ENCODE measurements at places on chromosomes 3 and 15.

- no peak for DNase-seq
Measured at GRCh38 chr15:72737723-72738122, 45.8 kb downstream of the ADPGK start.

- DNase-seq = no peak
Measured at GRCh38 chr3:115652738-115653137, 29.4 kb downstream of the GAP43 start.

GRCh38 chr3:63193647-63194046 lies 84.5 kb upstream of the SYNPR start:
- no peak for DNase-seq

DNA sequence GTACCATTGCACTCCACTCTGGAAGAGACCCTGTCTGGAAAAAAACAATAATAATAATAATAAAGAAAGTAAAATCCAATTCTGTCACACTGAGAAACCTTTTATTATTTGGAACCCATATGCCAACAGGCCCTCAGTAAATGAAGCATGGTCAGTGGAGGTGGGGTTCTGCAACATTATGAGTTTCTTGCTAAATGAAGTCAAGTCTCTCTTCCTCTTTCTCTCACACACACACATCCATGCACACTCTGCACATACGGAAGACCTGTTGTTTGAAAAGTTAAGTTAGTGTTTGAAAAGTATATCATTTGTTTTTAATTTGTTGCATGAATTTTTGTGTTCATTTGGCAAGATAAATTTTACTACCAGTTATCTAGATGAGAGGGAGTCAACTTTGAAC lies 27.8 kb downstream of the GAP43 start:
- DNase-seq = no peak

DNA sequence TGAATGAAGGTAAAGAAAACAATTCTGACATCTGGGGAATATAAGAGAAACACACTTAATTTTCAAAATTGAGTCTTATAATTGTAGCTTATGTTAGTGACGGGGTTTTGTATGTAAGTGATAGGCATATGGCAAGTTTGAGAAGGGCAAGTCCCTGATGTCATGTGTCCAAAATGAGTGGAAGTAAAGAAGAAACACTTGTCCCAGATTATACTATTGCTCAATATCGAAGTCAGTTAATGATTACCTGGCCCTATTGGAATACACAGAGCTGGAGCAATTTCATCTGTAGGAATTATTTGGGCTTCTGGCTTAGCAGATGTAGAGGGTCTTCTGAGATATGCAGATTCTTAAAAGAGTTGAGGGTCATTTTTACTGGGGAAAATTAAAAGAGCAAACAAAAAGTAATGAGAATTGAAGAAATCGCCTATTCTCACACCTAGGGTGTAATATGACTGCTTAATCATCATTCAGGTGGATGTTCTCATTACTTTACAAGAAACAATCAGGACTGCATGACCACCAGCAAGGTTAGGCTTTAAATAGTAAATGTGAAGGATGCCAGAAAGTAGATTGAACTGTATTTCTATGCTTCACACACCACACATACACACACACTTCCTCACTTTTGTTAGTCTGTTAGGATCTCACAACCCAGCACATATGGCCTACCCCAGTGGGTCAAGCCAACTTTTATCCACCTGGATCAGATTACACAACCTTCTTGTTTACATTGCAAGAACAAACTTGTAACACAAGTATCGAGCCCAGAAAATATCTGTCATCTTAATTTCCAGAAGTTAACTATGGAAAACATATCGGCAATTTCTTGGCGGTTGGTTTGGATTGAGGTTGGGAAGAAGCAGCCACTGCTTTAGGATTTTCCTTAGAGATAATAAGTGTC lies 183.3 kb upstream of the LRRC3B start:
- no peak for DNase-seq

DNA sequence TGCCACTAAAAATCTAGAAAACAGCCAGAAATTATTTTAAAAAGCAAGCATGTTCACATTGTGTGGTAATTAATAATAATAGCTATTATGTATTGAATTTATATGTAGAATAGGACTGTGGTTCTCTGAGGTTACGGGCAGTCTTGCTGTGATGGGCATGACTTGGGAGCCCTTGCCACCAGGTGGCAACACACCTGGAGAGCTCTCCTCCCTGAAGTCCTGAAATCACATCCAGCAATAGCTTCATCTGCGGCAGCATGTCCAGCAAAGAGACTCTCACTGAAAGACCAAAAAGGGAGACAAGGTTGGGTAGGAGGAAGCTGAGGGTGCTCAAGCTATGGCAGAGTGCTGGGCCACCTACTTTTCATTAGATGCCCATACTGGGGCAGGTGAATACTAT lies 206.8 kb upstream of the IL12A start:
- DNase-seq = no peak

- DNase-seq = no peak
Measured at GRCh38 chr3:181730934-181731333, 19.2 kb downstream of the SOX2 start.

- no peak for DNase-seq
Measured at GRCh38 chr3:184526088-184526433, 35.5 kb upstream of the EPHB3 start.

DNA sequence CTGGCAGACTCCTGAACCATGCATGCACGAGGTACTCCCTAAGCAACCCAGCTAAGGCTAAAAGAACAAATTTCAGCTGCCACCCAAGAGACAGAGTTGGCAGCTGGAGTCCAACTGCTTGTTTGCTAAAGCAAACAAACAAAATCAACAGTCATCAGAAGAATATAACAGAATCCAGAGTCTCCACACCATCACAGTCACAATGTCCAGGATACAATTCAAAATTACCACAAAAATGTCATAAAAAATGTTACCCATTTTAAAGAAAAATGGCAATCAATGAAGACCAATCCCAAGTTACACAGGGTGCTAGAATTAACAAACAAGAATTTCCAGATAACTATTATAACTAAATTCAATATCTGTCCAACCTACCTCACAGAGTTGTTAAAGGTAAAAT lies 42.9 kb downstream of the RFTN1 start:
- DNase-seq = no peak

- DNase-seq = no peak
Measured at GRCh38 chr3:42875325-42876151, at the start of gene CYP8B1. Gene CYP8B1, minus strand, starts transcription at chr3:42875879. Its CDS starts 63 bp downstream, at chr3:42875816.

GRCh38 chr3:16252243-16252978 lies 12.3 kb downstream of the DPH3 start:
- no peak for DNase-seq

DNA sequence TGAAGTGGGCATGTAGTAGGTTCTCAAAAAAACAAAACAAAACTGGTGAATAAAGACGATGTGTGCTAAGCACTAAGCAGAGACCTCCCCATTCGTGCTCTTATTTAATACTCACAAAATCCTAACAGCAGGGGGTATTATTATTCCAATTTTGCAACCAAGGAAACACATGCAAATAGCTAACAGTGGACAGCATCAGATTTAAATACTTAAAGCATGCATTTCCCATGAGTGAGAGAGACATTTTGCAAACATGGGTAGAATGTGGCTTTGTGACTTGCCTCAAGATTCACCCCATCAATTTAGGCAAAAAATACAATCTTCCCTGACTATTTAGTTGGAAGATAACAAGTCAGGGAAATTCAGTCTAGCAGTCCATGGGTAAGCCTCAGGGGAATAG lies 946.2 kb upstream of the CFAP20DC start:
- DNase-seq = no peak

DNA sequence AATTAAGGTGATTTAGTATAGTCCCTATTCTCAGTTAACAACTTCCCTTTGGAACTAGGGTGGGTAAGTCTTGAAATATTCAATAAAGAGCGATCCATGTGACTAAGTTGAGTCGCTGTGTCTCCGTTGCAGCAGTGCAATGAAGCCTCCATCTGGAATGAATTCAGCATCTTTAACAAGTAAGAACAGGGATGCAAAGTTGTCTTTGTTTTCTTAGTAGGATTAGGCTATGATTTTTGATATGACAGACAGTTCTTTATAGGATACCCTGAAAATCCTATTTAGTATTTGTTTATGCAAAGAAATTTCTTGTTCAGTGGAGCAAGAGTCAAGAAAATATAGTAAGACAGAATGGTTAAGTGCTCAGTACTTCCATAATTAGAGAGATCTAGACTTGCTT lies 52.7 kb downstream of the RBMS3 start:
- no peak for DNase-seq

- no peak for DNase-seq
Measured at GRCh38 chr15:71493526-71493925, 316.8 kb upstream of the NR2E3 start.

GRCh38 chr3:48543271-48543866 lies 13.2 kb downstream of the PFKFB4 start:
- DNase-seq = no peak

GRCh38 chr3:143650827-143651226 lies 197.4 kb downstream of the SLC9A9 start:
- DNase-seq = no peak

- DNase-seq = no peak
Measured at GRCh38 chr3:236881-237280, 40.3 kb downstream of the CHL1 start.

DNA sequence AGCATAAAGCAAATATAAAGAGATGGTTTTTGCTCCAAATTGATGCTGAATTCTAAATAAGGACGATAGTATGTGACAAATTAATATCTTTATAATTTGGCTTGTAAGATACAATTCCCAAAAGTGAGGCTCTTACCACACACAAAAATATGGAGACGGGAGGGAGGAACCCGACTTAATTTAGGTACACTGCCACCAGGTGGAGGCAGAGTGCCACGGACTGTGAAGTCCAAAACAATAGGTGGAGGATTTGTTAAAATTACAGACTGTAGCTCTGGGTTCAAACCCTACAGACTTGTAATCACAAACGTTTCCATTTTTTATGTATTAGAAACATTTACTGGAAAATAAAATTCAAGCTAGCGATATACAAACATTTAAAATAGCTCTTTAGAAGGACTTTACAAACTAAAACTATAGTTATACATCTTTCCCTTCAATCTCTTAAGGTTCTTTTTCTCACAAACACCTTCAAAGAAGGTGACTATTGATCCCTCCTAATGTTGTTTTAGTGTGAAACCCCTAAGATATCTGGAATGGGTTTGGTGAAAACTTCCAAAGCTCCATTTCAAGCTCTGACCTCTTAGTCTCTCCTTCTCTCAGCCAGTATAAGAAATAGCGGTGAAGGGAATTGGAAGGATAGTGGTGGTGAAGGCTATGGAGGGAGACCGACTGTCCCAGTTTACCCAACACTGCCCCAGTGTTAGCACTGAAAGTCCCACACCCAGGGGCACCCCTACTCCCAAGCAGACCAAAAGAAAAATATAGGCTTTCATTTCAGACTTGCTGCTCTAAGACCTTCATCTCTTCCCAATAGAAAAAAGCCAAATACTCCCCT lies 89.7 kb downstream of the AQP9 start:
- DNase-seq = peak; percentile 47

DNA sequence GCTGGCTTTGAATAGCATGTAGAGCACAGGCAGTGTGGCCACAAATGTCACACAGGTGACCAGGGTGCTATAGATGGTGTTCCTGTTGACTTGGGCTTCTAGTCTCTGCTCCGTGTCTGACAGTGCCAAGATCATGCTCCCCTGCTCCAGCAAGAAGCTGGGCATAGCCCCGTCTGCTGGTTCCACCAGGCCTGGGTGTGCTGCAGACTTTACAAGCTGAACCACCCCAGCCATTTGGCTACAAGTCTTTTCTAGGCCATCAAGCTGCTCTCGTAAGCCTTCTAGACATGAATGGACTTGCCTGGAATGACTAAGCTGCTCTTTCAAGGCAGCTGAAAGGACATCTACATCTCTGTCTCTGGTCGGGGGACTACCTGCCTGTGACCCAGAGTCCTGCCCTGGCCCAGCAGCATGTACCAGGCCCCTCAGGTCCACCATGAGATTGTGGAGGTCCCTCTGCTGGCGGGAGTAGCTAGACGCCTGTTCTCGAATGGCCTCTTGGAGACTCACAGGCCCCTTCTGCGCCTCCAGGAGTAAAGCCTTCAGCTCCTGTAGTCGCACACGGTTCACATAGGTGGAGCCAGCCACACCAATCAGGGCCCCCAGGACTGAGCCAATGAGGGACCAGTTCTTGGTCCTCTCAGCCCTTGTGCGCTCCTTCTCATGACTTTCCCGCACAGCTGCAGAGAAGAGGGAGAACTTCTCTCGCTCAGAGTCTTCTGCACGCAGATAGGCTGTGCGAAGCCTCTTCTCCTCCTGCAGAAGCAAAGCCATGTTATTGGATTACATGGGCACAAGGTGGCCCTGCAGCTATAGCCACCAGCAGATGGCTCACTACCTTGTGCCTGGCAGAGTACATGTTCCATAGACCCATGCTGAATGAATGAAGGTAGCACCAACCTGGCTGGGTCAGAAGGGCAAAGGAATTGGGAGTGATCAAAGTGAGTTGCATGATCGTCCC lies 2.8 kb upstream of the PLXNB1 start:
- DNase-seq = no peak

DNA sequence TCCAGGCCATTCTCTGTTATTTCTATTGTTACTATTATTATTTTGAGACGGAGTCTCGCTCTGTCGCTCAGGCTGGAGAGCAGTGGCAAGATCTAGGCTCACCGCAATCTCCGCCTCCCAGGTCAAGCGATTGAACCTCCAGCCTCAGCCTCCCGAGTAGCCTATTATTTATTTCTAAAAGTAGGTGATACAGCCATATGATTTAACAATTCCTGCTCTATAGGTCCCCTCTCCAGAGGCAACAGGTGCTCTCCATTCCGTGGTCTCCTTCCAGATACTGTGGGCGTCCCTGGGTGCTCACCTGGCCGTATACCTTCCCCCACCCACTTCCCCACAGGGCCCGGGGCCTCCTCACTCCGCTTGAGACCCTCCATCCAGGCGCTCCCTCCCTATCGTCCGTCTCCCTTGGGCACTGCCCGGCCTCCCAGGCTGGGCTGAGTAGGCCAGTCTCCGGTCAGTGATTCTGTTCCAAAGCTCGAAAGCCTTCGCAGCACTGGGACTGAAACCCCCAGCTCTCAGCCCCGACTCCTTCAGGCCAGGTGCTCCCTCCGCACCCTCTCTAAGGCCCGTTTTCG lies 708 bp upstream of the PTPN23 start:
- DNase-seq = no peak

GRCh38 chr3:78912687-78913086 lies 855.1 kb downstream of the ROBO1 start:
- DNase-seq = no peak

DNA sequence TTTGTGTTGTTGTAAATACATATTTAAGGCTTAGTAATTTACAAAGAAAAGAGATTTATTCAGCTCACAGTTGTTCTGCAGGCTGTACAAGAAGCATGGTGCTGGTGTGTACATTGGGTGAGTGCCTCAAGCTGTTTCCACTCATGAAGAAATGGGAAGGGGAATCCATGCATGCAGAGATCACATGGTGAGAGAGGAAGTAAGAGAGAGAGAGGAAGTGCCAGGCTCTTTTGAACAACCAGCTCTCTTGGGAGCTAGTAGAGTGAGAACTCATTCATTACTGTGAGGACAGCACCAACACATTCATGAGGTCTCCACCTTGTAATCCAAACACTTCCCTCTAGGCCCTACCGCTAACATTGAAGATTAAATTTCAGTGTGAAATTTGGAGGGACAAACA lies 909.2 kb downstream of the NSUN3 start:
- no peak for DNase-seq

GRCh38 chr15:82951472-82952157 lies 905 bp downstream of the HOMER2 start:
- DNase-seq = no peak

- DNase-seq = no peak
Measured at GRCh38 chr15:90572893-90573292, 43.2 kb downstream of the CRTC3 start.

GRCh38 chr3:45078910-45079522 lies 52.9 kb downstream of the CLEC3B start:
- DNase-seq = no peak

GRCh38 chr15:38085114-38085513 lies 150.7 kb downstream of the TMCO5A start:
- DNase-seq = no peak

- DNase-seq = no peak
Measured at GRCh38 chr3:143465666-143466065, 346.1 kb downstream of the CHST2 start.
